Stimulated activated CD4-positive, alpha-beta T cell treated with anti-CD3 and anti-CD28 coated beads, Interleukin-1b, Interleukin-23, amount 100 ng/mL, for 1 hour (primary cell): ENCODE measurements at places on chromosomes 7 and 10.

DNA sequence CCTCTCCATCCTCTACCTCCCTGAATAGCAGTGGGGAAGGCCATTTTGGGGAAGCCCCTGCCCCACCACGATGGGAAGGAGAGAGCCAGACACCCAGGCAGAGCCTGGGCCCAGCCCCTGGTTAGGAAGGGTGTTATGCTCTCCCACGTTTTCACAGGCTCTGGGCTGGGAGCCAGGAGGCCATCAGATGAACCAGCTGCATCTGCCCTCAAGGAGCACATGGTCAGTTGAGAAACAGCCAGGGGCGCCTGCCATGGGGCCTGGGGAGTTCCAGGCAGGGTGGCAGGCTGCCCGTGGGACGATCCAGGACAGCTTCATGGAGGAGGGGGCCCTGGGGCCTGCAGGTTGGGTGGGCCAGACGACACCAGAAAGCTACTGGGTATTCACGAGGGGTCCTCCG, 47.5 kb downstream of the CAMK2B start:
- no peak for DNase-seq

DNA sequence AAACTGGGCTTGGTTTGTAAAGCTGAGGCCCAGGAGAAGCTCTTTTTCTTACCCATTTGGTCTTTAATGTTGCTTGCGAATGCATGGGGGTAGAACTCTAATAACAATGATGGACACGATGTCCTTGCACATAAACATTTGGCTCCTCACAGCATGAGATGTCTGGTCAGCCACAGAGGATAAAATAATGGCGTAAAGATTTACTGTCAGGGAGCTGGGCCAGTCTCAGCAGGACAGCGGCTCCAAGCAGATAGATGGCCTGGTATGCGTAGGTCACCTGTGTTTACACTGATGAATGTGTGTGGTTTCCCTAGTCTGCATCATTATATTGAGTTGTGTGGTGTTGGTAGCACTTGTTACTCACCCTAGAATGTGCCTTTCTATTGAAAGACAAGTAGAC, 537.4 kb downstream of the CNTNAP2 start:
- DNase-seq = no peak

DNA sequence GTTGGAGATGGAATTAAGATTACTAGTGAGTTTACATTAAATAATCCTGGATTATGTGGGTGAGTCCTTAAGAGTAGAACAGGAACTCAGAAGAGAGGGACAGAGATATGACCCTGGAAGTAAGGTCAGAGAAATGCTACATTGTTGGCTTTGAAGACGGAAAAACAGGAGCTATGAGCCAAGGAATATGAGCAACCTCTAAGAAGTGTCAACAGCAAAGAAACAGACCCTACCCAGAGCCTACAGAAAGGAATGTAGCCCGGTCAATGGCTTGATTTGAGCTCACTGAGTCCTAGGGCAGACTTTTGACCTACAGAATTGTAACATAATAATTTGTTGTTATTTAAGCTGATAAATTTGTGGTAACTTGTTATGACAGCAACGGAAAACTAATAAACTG, 304.9 kb downstream of the IPMK start:
- no peak for DNase-seq

GRCh38 chr10:484441-484924, 205.0 kb downstream of the DIP2C start:
- DNase-seq = no peak

- no peak for DNase-seq
Measured at GRCh38 chr10:103910442-103911012, 7.5 kb downstream of the STN1 start.

DNA sequence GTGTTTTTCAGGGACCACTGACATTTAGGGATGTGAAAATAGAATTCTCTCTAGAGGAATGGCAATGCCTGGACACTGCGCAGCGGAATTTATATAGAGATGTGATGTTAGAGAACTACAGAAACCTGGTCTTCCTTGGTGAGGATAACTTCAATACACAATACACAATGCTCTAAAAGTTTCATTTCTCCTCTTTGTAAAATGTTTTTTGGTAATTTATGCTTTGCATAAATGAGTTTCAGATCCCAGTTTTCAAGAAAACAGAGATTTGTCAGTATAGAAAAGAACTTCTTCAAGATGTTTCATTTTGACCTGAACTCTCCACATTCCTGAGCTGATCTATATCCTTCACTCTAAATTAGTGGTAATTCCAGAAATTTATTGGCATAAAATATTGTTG, 14.2 kb downstream of the ZNF92 start:
- no peak for DNase-seq

- no peak for DNase-seq
Measured at GRCh38 chr10:17779784-17780183, 27.8 kb downstream of the TMEM236 start.

GRCh38 chr7:1939434-1940401, 269.6 kb downstream of the ELFN1 start:
- DNase-seq = no peak

- DNase-seq = no peak
Measured at GRCh38 chr10:52779541-52780390, 7.2 kb upstream of the MBL2 start.

DNA sequence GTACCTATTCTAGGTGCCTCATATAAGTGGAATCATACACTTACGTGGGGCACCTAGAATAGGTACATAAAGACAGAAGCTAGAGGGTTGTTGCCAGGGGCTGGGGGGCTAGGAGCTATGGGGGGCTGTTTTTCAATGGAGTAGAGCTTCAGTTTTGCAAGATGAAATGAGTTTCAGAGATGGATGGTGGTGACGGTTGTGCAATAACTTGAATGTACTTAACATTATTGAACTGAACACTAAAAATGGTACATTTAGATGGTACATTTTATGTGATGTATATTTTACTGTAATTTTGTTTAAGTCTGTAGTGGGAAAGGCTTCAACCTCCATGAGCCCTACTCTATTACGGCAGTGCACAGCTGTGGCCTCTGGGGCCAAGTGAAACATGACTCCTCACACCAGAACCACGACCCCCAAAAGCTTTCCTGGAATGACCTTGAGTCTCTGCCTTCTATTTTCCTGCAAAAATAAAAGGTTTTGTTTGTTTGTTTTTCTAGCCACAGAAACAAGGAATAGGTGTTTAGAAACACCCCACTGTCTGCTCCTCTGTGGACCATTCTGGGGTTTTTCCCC, 147.3 kb upstream of the PLXNA4 start:
- no peak for DNase-seq

- no peak for DNase-seq
Measured at GRCh38 chr7:128906766-128907559, 3.5 kb downstream of the KCP start.

- no peak for DNase-seq
Measured at GRCh38 chr7:82441669-82442478, 1.7 kb downstream of the CACNA2D1 start.

GRCh38 chr7:123754271-123754871, 5.6 kb upstream of the WASL start:
- no peak for DNase-seq

- no peak for DNase-seq
Measured at GRCh38 chr10:46234026-46234425, 52.8 kb upstream of the ANTXRL start.

GRCh38 chr7:129950191-129950932, 2.4 kb downstream of the UBE2H start:
- DNase-seq = no peak

DNA sequence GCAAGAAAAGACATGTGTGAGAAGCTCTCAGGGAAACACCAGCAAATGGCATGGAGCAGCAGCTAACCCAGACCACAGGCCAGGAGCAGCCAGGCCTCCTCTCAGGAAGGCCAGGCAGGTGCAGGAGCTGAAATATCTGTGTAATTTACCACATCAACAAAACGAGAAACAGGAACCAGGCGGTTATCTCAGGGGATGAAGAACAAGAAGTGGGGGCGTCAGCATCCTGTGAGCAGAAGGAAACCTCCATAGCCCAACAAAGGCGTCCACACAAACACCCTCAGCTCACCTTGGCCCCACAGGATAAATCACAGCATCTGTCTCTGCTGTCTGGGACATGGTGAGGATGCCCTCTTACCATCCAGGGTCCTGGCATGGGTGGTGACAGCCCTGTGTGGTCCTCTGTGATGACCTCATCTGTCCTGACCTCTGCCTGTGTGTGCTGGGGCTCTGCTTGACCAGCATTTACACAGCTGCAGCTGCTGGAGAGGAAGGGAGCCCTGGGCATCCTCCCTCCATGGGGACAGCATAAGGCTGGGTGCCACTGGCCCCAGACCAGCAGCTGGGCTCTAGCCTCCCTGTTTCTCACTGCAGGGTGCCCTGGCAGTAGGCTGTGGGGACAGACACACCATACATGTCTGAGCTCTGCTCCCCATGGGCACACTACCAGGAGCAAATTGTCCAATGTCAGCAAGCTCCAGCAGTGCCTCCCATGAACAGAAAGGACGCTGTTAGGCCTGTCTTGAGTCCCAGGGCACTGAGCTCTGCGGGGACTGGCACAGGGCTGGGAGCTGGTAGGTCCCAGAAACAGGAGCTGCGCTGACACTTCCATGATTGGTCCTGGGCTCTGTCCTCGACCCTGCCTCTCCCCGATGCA, 34.6 kb downstream of the ANXA8 start:
- DNase-seq = no peak

DNA sequence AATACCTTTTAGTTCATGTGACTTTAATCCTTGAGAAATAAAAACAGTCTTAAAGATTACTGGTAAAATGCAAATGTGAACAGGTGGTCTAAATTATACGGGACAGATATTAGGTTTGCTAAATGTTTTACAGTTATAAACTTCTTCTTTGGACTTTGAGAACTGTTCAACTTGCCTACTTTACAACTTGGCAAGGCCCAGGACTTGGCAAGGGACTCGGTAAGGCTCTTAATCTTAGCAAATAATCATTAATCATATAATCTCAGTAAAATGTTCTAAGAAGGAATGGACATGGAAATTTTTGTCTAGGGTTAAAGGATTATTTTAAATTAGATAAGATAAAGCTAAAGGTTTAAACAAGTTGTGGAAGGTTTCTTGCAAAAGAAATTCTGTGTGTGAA, 4.8 kb upstream of the UBE2D4 start:
- DNase-seq = no peak

DNA sequence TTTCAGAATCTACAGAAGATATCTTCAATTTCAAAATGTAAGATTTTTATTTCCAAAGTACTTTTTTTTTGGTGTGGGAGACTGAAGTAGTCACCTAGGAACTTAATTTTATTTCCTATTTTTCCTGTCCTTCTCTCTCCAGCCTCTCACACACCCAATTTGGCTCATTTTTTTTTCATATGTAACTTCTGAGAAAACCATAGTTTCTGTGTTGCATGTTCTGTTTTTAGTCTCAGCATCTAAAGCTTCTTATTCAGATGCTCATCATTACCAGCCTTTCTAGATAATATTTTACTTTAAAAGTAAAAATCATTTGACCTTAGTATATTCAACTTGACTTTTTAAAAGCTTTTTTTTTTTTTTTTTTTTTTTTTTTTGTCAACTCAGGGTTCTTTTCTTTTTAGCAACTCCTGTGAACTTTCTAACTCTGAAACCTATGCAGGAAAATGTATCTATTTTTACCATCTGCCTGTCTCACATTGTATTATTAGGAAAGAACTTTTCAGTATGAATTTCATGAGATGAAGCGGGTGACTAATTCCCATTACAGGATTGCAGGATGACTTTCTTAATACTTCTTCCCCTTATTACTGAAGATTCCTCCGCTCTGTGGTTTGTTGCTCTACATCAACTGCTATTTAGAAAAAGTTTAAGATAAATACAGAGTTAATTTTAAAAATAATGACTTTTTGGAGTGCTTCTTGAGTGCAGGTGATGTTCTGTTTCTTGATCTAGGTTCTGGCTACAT, 73.6 kb upstream of the LSM8 start:
- DNase-seq = no peak

DNA sequence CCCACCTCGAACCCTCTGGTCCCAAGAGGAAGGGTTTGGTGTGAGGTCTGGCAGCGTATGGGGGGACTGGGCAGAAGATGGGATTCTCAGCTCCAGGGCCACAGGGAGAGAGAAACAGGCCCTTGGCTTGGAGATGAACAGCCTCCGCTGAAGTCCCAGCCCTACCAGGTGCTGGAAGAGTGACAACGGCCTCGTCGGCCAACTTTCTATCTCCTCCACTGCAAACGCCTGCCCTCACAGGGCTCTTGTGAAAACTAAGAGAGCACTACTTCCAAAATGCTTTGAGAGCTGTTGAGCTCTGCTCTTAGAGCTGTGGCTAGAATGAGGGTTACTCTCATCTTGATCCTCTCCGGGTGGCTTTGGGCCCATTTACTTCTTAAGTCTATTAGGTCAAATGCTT, 63.5 kb downstream of the AFAP1L2 start:
- no peak for DNase-seq

- no peak for DNase-seq
Measured at GRCh38 chr7:119935418-119936025, 337.5 kb upstream of the KCND2 start.

GRCh38 chr7:37342176-37342687, 106.4 kb downstream of the ELMO1 start:
- DNase-seq = no peak

GRCh38 chr7:44063547-44063893, 1.8 kb downstream of the PGAM2 start:
- DNase-seq = no peak

- no peak for DNase-seq
Measured at GRCh38 chr10:107577221-107577620, 412.7 kb upstream of the SORCS1 start.

DNA sequence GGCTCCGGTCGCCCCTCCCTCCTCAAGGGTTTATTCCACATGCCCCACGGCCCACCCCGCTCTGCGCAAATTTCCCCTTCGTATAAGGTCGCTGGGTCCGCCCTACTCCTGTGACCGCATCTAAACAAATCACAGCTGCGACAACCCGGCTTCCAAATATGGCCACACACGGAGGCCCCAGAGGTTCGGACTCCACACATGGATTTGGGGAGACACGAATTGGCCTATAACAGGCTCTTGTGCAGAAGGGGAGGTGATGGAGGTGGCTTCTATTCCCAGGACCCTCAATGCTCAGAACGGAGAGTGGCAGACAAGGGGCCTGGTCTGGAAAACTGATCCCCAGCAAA, 90.1 kb downstream of the FOXL3 start:
- no peak for DNase-seq

GRCh38 chr7:55246171-55246570, 119.0 kb upstream of the LANCL2 start:
- DNase-seq = no peak
